Stimulated activated CD4-positive, alpha-beta T cell treated with anti-CD3 and anti-CD28 coated beads, Interleukin-1b, Interleukin-23, amount 100 ng/mL, for 1 hour (primary cell): ENCODE measurements at places on chromosomes 13 and 19.
A peak's percentile ranks its signal among the peaks of the same experiment; 100 is the strongest.

- DNase-seq = no peak
These were observed 20.7 kb downstream of the SAMD4B start for GRCh38 chr19:39362682-39363657.

GRCh38 chr13:52811841-52812240, 36.6 kb downstream of the PCDH8 start:
- no peak for DNase-seq

GRCh38 chr13:50291611-50292010, 276.4 kb downstream of the KCNRG start:
- DNase-seq = no peak

DNA sequence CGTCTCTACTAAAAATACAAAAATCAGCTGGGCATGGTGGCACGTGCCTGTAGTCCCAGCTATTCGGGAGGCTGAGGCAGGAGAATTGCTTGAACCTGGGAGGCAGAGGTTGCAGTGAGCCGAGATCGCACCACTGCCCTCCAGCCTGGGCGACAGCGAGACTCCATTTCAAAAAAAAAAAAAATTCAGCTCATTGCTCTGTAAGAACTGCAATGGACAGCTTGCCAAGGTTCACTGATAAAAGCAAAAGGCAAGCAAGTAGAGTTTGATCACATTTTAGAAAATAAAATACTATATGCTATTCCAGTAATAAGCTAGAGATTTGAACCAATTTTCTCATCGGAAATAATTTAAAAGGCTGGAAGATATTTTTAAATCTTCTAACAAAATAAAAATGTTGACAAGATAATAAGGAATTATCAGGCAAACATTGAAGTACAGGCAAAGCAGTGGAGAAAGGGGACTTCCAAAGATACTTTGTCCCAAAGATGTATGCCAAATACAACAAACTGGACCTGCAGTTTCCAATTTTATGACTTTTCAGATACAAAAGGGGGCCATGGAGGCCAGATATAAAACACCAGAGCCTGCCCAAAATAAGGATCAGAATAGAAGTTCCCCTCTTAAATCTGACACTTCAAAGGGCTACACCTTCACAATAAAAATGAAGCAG, 29.6 kb downstream of the SLC6A16 start:
- DNase-seq = no peak

DNA sequence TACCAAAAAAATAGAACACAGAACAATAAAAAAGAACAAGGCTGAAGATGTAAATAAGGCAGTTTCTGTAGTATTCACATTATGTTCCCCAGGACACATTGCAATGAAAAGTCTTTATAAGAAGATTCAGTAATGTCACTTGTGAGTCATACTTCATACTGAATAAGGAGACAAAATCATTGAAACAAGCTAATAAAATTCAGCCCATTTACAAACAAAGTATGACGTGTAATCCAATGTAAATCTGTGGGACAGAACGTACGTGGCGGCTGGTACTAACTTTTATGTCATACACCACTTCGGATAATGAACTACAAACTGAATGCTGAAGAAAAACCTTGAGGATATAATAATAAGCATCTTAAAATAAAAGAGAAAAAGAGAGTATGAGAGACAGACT, 512.8 kb upstream of the MIR17HG start:
- no peak for DNase-seq

GRCh38 chr13:103246581-103247200, 180.5 kb upstream of the SLC10A2 start:
- DNase-seq = no peak

DNA sequence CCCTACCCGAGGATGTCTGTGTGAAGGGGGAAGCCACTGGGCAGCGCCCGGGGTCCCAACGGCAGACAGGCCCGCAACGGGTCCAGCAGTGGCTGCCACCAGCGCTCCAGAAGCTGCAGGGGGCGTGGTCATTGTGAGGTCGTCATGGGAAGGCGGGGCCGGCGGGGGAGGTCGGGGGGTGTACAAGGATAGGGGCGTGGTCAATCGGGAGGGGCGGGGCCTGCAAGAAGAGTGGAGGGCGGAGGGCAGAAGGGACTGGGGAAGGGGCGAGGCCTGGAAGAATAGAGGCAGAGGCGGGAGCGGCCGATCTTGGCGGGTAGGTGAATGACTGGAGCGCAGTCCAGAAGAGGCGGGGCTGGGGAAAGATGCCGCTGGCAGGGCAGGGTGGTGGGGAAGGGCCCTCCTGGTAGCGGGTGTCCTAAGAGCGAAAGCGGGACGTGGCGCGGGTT, 4.4 kb downstream of the FUZ start:
- DNase-seq = peak; percentile 78

GRCh38 chr13:35784286-35784951, 307.9 kb upstream of the MAB21L1 start:
- no peak for DNase-seq

DNA sequence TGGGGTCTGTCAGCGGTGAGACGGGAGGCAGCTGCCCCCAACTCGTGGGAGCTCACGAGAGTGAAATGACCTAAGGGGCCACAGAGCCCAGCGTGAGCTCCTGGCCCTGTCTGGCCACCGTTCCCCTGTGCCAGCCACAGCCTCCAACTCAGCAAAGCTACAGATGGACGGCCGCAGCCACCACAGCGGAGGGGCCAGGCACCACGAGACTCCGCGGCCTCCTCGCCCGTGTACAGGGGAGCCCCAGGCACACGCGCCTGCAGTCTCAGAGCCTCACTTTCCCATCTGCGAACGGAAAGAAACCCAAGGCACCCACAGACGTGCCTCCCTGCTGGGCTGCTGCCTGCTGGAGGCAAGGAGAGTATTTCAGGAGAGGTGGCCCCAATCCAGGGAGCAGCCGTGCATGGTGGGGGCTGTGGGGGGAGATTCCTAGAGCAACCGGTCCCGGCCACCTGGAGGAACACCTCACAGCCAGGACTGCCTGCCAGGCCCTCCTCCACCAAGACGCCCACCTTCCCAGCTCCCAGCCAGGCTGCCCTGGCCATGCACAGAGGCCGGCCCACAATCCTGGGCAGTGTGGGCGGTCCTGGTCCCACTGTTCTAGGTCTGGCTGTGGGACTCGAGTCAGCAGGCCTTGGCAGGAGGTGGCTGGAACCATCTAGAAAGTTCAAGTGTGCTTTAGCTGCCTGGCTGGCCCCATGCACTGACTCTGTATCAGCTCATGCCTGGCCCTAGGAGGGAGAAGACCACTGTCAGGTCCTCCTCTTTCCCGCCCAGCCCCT, 1.9 kb downstream of the MKNK2 start:
- no peak for DNase-seq

DNA sequence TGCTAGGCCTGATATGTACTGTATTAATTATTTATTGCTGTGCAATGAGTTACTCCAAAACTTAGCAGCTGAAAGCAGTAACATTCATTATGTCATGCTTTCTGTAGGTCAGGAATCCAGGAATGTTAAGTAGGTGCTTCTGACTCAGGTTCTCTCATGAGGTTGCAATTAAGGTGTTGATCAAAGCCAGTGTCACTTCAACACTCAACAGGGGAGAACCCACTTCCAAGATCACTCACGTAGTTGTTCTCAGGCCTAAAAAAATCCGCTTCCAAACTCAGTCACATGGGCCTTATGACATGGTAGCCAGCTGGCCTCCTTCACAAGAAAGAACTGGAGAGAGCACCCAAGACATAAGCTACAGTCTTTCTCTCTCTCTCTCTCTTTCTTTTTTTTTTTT, 211.1 kb upstream of the NBEA start:
- DNase-seq = no peak

DNA sequence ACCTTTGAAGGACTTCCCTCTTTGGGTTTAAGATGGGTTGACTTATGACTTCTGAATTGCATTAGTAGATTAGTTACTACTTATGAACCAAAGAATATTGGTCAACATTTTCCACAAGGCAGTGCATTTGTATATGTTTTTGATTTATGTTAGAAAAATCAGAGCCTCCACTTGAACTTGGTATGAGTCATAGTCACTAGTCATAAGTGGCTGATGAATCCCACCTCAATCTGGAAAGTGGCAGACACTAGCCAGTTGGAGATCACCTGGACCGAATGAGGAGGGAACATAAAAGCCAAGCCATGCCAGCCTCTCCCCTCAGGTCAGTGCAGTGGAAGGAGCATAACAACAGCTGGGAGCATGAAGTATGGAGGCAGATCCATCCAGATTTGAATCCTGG, 39.3 kb upstream of the SPART start:
- DNase-seq = no peak

GRCh38 chr19:45293682-45294081, 29.0 kb downstream of the CKM start:
- DNase-seq = no peak

DNA sequence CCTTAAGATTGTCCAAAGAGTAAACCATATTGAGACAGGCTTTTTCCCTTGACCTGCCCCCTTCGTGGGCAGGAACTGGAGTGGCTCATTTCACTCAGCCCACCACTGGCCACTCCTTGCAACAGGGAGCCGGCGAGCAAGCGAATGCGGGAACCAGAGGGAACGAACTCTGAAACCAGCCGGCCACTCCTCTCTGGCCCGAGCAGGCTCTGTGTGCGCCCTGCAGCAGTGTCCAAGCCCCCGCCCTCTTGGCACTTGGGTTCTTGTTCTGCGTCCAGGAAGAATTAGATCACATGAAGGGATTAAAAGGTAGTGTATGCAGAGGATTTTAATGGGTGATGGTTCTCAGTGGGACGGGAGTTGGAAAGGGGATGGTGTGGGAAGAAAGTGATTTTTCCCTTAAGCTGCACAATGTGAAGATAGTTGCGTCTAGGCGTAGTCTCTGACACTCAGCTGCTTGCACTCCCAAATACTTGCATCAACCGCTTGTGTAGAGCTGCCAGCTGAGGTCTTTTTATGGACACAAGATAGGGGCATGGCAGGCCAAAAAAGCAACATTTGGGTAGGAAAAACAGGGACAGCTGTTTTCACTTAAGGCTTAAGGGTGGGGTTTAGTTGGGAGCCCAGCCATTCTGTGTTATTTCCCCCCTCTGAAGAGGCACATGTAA, 1209.7 kb upstream of the PCDH20 start:
- DNase-seq = no peak

- no peak for DNase-seq
These were observed 3.2 kb upstream of the LGALS13 start for GRCh38 chr19:39599116-39599515.

GRCh38 chr19:7883796-7884570, 4.3 kb upstream of the LRRC8E start:
- DNase-seq = no peak

DNA sequence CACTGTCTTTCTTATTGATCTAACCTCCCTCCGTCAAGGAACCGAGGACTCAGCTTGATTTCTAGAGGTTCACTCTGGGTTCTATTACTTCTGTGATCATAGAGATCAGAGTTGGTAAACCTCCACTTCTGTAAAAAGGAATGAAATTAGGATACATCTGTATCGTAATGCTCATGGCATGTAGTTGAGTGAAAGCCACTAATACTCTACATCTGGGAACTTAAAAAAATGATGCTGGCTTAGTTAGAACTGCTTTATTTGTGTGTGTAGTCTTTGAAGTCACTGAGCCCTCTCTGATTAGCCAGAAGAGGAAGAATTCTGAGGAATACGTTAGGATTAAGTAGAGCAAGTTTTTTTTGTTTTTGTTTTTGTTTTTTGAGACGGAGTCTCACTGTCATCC, 140.8 kb downstream of the GGACT start:
- DNase-seq = no peak

- DNase-seq = no peak
These were observed 94.5 kb downstream of the TDRD3 start for GRCh38 chr13:60491531-60491930.

- no peak for DNase-seq
These were observed 140.9 kb downstream of the TBC1D4 start for GRCh38 chr13:75341028-75341427.

GRCh38 chr19:4094761-4095487, 28.2 kb upstream of the ZBTB7A start:
- no peak for DNase-seq

- no peak for DNase-seq
These were observed 1.9 kb downstream of the FOXO1 start for GRCh38 chr13:40664350-40665125.

DNA sequence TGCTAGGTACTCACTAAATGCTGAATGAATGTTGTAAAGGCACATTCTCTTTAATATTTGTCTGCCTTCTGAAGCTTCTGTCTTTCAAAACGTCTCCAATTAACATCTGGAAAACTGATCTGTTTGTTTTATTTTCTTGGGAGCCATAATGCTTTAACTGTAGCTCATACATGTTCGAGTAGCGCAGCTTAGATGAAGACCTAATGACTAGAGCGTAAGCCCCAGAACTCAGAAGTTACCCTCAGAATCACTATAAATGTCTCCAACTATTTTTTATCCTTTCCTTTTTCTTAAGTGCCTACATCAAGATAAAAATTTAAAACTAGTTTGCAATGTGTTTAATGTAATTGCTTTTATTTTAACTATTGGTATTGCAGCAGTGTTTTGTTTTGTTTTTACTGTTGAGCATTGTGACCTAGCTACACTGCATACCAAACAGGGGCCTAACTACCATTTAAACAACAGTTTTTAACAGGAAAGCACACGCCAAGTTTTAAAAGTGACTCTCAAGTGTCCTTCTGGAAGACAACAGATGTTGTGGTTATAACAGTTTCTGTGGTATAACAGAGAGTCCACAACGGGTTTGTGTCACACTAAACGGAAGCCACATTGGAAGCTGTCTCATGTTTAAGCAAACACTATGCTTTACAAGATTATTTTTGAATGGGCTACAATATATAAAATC, 42.0 kb downstream of the MRPL57 start:
- no peak for DNase-seq

DNA sequence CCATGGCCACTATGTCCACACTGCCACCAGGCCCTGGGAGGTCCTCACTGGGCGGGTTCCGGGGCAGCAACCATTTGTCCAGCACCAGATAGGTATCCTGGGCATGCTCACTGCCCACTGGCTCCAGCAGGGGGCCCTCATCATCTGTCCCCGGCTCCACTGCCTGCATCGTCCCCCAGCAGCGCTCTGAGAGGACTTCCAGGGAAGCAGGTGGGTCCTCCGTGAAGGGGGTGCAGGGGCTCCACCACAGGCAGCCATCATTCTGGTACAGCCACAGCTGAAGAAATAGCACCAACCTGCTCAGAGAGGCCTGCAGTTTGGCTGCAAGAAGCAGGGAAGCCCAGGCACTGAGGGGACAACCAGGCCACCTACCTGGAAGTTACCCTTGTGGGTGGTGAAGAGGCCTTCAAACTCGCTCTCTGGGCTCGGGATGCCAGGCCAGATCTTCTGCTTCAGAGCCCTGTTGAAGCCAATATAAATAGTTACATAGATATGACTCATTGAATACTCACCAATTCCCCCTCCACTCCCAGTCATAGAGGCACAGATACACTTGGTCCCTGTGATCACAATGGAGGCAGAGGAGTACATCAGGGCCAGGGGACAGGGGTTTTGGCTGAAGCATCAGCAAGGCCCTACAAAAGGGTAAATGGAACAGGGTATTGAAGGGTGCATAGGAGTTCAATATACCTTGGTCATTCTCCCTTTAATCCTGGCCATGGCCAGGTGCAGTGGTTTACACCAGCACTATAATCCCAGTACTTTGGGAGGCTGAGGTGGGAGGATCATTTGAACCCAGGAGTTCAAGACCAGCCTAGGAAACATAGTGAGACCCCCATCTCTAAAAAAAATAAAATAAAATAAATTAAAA, 4.1 kb downstream of the SWSAP1 start:
- DNase-seq = no peak

GRCh38 chr19:31531326-31531725, 182.1 kb upstream of the TSHZ3 start:
- DNase-seq = no peak
